GM20000 (cell line): ENCODE measurements at places on chromosomes 16 and 17.

DNA sequence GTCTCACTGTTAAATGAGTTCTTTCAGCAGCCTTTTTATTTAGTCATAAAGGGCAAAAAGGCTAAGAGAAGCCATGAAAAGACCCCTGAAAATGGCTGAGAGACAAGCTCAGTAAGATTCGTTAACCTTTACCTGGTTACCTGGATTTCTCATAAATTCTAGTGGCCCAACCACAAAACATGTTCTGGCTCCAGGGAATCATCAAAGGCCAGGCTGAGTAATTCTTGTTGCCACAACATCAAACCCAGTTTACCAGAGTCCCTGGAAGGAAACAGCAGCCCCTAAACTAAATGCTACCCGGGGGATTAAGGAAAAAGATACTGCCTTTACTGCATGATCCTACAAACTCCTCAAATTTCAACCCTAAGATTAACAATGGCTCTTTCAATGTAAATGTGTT, 15.8 kb downstream of the CYTH1 start:
- no peak for DNase-seq

GRCh38 chr16:55508941-55509931, at the start of gene LPCAT2:
Gene LPCAT2, plus strand, starts transcription at chr16:55509072. Its CDS starts 110 bp downstream, at chr16:55509182.
- DNase-seq = no peak

- DNase-seq = peak; percentile 88
Observed at GRCh38 chr16:4288148-4288921, 15.5 kb upstream of the TFAP4 start.

GRCh38 chr17:44907729-44908470, 7.4 kb downstream of the GFAP start:
- DNase-seq = no peak

GRCh38 chr17:61867033-61867432, 3.7 kb upstream of the BRIP1 start:
- DNase-seq = no peak

GRCh38 chr17:79781736-79782575, 4.0 kb downstream of the CBX2 start:
- no peak for DNase-seq

DNA sequence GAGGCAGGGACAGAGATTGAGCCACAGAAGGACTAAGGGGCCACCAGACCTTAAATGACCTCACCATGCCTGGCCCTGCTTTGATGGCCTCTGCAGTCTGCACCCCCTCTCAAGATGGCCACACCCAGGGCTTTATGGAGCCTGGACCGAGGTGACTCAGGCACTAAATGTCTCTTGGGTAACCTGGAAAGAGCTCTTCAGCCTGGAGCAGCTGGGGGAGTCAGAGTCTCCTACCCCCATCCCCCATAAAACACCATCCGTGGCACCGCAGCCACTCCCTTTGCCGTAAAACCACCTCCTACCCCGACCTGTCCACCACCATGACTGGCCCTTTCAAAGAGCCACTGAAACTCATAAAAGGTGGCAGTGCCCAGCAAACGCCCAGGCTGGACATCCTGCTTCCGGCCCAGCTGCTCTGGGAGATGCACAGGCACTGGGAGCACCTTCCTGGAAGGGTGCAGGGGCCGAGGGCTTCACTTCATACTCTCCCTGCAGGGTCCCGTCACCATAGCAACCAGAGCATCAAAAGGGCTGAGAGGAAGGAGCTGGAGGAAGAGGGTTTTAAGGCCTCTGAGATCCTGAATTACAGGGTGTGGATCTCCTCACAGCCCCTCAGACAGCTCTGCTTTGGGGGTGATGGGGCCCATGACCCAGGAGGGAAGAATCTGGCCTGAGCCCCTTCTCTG, 22.3 kb downstream of the FOXN1 start:
- DNase-seq = no peak

DNA sequence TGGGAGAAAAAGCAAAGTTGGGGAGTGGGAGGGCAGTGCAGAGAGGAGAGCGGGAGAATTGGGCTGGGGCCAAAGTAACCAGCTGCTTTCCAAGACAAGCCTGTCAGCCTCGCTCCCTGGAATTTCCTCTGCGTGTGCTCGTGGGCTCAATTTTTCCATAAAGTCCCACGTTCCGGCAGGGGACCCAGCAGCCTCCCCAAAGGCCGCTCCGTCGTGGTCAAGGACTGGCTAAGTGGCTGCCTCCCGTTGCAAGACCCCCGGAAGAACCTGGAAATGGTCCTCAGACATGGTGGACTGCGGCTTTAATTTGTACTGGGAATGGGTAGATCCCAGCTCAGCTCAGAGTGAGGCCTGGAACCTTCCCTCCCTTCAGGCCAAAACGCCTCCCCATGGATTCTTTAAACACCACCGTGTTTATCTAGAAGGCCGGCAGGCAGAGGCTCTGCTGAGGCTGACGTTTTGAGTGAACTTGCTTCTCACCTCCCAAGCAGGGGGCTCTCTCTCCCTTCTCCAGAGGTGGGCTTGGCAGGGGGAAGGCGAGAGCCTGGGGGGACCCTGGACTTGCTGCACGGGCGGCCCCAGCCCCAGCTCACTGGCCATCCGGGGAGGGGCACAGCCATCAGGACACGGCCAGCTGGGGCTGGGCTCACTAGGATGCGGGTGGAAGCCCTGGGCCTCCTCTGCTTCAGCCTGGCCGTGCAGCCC, 190.0 kb downstream of the C16orf95 start:
- DNase-seq = no peak

- DNase-seq = no peak
Observed at GRCh38 chr17:50935221-50935995, 69.3 kb upstream of the TOB1 start.

GRCh38 chr16:57508035-57508425, 21.7 kb upstream of the DOK4 start:
- no peak for DNase-seq

DNA sequence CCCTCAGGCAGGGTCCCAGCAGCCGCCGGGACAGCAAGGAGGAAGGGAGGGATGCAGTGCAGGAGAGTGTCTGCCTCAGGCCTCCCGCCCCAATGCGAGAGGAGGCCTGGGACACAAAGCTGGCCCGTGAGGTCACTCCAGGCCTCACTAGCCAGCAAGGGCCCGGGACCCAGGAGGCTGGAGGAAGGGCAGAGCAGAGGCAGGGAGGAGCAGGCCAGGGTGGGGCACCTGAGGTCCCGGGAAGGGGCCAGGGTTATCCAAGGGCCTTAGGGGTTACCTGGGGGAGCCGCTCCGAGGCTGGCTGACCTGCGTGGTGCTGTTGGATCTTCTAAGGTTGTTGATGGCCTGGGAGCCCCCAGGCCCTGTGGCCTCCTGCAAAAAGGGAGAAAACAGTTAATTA, 14.1 kb downstream of the CEP131 start:
- no peak for DNase-seq

GRCh38 chr16:84790301-84790700, 29.5 kb upstream of the CRISPLD2 start:
- no peak for DNase-seq

- peak; percentile 50 for DNase-seq
Observed at GRCh38 chr17:64448665-64449512, at the start of gene MILR1. Gene MILR1, plus strand, starts transcription at chr17:64449115. Its CDS starts 54 bp downstream, at chr17:64449169.

DNA sequence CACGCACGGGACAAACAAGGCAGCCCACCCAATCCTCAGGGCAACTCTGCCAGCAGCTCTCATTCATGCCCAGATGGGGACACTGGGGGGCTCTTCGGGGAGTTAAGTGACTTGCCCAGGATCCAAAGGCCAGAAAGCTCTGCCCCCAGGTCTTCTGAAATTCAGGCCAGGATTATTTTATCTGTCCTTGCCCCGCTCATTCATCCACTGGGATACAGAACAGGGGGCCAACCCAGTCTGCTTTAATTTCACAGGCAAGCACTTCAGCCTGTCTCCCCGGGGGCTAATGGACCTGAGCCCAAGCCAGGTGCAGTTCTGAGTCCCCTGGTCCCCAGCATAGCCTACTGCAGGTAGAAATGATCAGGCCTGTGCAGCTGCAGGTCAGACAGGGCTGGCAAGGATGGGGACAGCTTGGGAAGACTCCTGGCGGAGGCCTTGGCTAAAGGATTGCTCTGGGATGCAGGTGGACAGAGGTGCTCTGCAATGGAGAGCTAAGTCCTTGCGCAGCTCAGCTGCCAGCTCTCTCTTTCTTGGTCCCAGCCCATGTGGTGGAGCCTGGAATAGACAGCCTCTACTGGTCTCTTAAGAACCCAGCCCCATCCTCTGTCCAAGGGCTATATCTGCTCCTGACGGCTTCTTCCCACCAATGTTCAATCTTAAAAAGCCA, 766 bp upstream of the B3GNT9 start:
- no peak for DNase-seq

- DNase-seq = no peak
Observed at GRCh38 chr17:65472666-65473309, 88.7 kb downstream of the AXIN2 start.

DNA sequence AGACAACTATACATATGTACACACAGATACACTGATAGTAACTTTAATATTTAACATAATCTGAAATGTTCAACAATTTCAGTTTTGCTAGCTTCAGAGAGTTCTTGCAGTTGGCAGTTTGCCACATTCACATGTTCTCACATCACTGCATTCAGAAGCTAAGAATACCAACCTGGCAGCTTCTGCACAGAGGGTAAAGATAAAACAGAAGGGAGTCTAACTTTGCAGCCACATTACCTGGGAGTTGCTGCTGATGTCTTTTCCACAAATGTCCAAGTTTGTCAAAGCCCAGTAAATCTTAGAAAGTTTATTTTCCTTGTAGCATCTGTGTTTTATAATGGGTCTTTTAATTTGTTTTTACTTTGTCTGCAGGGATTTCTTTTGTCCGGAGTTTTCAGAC, 332.0 kb downstream of the BCAS3 start:
- DNase-seq = no peak

DNA sequence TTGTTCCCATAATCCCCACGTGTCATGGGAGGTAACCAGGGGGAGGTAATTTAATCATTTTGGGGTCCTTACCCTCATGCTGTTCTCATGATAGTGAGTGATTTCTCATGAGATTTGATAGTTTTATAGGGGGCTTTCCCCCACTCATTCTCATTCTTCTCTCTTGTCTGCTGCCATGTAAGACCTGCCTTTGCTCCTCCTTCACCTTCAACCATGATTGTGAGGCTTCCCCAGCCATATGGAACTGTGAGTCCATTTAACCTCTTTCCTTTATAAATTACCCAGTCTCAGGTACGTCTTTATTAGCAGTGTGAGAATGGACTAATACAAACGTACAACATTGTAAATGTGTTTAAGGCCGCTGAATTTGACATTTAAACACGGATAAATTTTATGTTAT, 35.5 kb upstream of the APOH start:
- no peak for DNase-seq

DNA sequence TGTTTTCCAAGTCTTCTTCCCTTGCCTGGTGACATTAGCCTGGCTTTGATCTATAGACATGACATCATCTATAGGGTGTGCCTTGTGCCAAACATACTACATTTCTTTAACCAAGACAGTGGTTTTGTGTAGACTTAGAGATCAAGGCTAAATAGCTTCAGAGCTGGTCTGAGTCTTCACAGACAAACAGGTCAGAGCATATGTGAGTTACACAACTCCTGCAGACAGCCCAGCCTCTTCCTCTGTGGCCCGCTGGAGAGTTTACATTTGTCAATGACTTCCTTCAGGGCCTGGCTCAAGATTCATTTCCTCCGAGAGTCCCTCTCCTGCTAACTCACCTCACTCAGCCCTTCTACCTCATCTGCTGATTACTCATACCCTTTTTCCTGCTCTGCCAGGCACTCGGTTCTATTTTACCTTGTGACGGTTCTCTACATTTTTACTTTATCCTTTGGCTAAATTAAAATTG, 73.1 kb upstream of the TANC2 start:
- DNase-seq = no peak

DNA sequence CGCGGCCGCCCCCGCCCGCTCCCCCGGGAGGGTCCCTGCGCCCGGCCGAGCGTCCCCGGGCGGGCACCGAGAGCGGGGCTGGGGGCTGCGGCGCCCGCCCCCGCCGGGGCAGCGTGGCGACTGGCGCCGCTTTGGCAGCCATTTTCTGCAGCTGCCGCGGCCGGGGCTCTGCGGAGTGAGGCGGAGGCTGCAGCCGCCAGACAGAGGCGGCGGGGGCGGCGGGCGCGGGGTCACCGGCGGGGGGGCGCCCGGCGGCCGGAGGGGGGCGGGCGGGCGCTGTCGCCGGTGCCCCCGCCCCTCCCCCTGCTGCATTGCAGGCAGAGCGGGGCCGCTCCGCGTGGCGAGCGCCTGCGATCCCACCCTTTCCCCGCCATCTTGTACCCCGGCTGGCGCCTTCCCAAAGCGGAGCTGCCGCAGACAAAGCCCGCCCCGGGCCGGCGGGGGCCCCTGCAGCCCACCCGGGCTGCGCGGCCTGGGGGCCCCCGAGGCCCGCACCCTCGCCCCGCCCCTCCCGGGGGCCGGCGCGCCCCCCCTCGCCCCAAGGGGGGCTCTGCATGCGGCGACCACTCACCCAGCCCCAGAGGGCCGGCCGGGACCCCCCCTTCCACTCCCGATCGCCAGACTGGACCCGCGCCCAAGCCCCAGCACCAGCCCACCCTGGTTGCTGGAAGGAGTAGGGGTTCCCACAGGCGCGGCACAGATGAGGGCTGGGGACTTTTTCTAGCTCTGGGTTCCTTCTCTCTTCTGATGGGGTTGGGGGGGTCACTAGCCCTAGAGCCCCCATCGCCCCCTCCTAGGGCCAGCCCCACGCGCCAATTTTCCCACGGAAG, 16.6 kb upstream of the CBX8 start:
- DNase-seq = no peak

GRCh38 chr16:28042811-28043210, 20.7 kb downstream of the GSG1L start:
- no peak for DNase-seq

GRCh38 chr16:1914988-1915387, 3.2 kb downstream of the HS3ST6 start:
- no peak for DNase-seq

DNA sequence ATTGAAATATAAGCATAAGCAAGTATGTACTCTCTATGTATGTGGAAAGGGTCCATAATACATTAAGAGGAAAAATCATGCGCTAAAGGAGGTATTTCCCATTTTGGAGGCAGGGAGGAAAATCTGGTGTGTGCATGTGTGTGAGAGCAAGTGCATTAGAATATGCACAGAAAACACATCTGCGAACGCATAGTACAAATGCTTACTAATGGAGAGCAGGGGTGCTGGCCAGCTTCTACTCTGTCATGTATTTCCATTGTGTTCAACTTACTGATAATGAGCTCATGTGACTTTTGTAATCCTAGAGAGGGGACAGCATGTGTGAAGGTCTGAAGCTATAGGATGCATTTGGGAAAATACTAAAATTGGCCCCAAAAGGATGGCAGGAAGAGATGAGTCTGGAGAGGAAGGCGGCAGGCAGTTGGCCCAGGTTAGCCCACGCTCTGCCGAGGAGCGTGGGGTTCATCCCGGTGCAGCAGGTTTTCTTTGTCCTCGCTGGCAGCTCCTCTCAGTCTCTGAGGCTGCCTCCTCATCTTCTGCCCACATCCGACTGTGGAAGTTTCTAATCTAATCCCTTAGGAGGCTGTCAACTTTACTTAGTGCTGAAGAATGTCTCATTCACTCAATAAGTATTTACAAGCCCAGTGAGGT, 17.8 kb upstream of the KSR1 start:
- DNase-seq = no peak

- no peak for DNase-seq
Observed at GRCh38 chr16:66296591-66296990, 69.9 kb upstream of the CDH5 start.
